ENCODE measurements at places on chromosomes 13 and 19.

GRCh38 chr19:20325151-20325550, 158.1 kb downstream of the ZNF486 start:
- no peak for DNase-seq

- DNase-seq, result no peak
Observed at GRCh38 chr13:61029064-61029463, 386.6 kb downstream of the PCDH20 start.

- no peak for DNase-seq
Observed at GRCh38 chr13:79228972-79229371, 177.1 kb downstream of the RBM26 start.

DNA sequence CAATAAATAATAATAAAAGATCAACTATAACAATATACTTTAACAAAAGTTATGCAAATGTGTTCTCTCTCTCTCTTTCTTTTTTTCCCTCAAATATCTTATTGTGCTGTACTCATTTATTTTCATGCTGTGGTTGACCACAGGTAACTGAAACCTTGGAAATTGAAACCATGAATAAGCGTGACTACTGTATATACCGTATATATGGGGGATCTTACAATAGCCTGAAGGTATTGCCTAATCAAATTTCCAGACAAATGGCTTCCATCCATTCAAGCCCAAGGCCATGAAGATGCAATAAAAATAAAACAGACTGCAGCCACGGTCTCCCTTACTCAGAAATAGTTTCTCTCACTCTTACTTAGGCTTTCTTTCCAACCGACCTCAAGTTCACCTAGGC, 98.3 kb downstream of the SLITRK6 start:
- DNase-seq, result no peak

- DNase-seq, result no peak
Observed at GRCh38 chr19:1295169-1296012, 9.7 kb downstream of the EFNA2 start.

- no peak for DNase-seq
Observed at GRCh38 chr19:47215581-47215980, 15.4 kb downstream of the BBC3 start.

GRCh38 chr19:2866495-2867024, 575 bp upstream of the ZNF556 start:
- no peak for DNase-seq

DNA sequence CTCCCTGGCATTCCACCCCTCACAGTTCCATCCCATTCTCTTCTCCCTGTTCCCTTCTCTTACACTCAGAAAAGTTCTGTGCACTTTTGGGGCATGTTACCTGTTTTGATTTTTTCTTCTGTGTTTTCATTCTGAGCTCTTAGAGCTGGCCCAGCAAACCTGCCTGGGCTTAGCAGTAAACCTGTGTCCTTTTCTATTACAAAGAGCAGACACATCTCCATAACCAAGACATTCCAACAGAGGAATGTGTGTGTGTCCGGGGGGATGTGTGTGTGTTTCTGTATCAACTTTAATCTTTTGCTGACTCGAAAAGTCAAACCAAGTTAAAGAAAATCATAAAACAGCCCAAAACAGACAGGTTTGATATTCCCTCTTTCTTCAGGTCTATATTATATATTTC, 49.1 kb upstream of the SOX21 start:
- no peak for DNase-seq

- DNase-seq, result no peak
Observed at GRCh38 chr19:35290381-35291127, 1.4 kb upstream of the MAG start.

DNA sequence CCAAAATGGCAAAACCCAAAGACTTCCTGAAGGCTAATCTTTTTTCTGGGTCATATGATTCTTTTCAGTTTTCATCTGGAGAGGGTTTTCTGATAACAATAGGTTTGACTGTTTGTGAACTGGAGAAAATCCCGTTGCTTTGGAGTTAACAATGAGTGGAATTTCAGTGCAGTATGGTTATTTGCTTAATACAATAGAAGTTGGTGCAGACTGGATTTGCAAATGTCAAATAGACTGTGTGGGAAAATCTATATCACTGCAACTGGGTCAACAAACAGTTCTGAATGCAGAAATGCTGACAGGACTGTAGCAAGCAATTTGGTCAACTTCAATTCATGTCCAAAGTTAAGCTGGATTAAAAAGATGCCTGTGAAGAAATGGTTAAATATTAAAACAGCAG, 267.5 kb upstream of the ARGLU1 start:
- DNase-seq, result no peak

DNA sequence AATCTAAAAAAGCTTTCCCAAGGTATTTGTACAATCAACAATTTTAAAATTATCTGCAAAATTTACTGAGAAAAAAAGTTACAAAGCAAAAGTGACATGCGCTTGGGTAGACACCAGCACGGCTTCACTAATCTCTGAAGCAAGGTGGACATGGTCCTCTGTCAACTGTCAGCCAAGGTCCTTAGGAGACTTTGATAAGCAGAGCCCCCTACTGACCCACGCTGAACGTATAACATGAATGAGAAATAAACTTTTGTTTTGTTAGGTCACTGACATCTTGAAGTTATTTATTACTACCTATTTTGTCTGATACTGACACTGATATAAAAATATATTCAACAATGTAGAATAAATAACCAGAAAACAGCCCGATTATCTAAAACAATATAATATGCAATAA, 100.7 kb upstream of the OBI1 start:
- no peak for DNase-seq

- no peak for DNase-seq
Observed at GRCh38 chr19:16548956-16549355, 6.7 kb upstream of the CHERP start.
